NCI-H187 treated with DMSO at 0.1 percent for 48 hours (cell line): ENCODE measurements at places on chromosomes 5 and 9.

DNA sequence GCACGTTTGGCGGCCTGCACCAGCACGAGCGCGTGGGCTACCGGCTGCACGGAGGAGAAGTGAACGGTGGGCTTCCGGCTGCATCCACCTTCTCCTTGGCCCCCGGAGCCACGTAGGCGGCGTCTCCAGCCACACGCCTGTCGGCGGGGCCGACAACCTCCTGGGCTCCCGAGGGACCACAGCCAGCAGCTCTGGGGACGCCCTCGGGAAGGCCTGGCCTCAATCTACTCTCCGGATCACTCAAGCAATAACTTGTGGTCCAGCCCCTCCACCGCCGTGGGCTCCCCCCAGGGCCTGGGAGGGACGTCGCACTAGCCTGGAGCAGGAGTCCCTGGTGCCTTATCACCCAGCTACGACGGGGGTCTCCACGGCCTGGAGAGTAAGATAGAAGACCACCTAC, 73.7 kb downstream of the INSL6 start:
- no peak for DNase-seq

GRCh38 chr5:93789173-93790067, 48.0 kb upstream of the POU5F2 start:
- no peak for DNase-seq

GRCh38 chr9:122445155-122445749, 32.5 kb downstream of the OR1J1 start:
- DNase-seq: no peak

GRCh38 chr9:86925686-86926085, 21.6 kb downstream of the GAS1 start:
- DNase-seq: no peak

- no peak for DNase-seq
Measured at GRCh38 chr5:160435532-160435931, 13.9 kb downstream of the PTTG1 start.

DNA sequence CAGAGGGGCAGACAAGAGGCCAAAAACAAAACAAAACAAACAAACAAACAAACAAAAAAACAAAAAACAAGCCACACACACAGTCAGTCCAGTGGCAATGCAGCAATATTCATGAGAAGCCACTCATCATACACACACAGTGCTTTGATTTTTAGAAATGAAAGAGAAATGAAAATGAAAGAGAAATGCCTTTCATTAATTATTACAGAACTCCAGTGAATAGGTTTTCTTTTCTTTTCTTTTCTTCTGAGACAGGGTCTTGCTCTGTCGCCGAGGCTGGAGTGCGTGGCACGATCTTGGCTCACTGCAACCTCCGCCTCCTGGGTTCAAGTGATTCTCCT, 36.9 kb downstream of the SPRY4 start:
- no peak for DNase-seq

DNA sequence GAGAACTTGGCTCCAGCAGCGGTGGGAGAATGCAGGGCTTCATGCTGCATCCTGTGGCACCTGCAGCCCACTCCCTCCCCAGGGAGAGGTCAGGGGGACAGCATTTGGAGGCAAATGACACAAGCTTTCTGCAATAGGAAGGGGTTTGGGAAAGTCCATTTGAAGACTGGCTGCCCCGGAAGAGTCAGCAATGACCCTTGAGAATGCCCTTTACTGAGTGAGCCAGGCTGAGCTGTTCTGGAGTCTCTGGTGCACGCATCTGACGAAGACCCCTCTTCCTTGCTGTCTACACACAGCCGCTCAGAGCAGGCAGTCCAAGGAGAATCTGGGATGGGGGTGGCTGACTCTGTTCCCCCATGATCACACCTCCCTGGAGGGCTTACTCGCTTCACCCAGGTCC, 5.5 kb upstream of the NXNL2 start:
- no peak for DNase-seq

GRCh38 chr9:3775968-3776367, 250.2 kb upstream of the RFX3 start:
- no peak for DNase-seq

DNA sequence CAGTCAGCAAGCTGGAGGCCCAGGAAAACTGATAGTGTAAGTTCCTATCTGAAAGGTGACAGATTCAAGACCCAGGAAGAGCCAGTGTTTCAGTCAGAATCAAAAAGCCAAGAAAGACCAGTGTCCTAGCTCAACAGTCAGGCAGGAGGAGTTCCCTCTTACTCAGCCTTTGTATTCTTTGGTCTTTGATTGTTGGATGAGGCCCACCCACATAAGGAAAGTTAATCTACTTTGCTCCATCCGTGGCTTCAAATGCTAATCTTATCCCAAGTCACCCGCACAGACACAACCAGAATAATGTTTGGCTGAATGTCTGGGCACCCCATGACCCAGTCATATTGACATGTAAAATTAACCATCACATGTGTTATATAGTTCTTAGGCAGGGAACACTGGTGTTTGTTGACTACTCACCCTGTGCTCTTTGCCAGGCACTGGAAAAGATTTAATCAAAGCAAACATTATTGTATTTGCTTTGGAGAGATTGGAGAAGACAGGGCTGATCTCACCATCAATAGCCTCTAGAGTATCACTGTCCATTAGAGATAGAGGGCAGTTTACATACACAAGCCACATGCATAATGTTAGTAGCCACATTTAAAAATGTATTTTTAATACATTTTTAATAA, 96.3 kb upstream of the KCNN2 start:
- no peak for DNase-seq

- no peak for DNase-seq
Measured at GRCh38 chr9:127739614-127740330, 4.7 kb upstream of the TOR2A start.

- DNase-seq: no peak
Measured at GRCh38 chr9:89815903-89816573, 211.2 kb downstream of the GADD45G start.

DNA sequence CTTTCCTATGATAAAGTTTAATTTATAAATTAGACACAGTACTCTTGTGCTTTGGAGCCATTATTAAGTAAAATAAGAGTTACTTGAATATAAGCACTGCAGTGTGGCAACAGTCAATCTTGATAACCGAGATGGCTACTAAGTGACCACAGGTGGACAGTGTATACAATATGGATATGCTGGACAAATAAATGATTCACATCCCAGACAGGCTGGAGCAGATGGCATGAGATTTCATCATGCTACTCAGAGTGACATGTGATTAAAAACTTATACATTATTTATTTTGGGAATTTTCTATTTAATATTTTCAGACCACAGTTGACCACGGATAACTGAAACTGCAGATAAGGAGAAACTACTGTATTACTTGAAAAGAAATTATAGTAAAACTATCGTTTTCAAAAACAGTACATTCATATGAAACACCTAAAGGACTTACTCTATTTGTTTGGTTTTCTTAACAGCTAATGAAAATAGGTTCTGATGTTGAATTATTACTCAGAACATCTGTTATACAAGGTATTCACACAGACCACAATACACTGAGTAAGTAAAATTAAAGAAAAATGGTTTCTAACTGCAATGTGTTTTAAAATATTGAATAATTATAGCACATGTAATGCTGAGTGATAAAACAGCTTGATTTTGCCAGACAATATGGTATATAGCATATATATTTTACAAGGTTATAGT, 16.0 kb downstream of the LYRM7 start:
- DNase-seq: no peak

- DNase-seq: no peak
Measured at GRCh38 chr5:65663804-65664521, 39.1 kb downstream of the SHLD3 start.

GRCh38 chr5:1686016-1686802, 113.4 kb downstream of the MRPL36 start:
- DNase-seq: no peak

DNA sequence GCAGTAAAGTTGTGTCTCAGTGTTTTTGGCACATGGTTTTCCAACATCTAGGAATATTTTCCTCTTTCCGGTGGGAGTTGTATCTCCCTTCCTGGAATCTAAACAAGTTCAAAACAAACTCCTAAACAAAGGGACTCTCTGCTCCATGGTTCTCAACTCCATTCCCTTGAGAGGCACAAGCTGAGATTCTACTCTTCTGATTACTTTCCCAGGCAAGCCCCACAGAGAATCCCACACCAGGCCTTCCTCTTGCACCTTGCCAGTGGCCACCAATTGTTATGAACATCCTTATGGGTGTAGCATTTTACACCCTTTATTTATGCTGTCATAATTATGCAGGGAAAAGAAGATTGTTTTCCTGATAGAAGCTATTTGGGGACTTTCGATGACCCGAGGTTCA, 25.8 kb upstream of the SH3TC2 start:
- DNase-seq: no peak
